Inflammatory macrophage treated with lipopolysaccharide for 4 hours (primary cell): ENCODE measurements at places on chromosomes 13 and 19.
A peak's percentile ranks its signal among the peaks of the same experiment; 100 is the strongest.

DNA sequence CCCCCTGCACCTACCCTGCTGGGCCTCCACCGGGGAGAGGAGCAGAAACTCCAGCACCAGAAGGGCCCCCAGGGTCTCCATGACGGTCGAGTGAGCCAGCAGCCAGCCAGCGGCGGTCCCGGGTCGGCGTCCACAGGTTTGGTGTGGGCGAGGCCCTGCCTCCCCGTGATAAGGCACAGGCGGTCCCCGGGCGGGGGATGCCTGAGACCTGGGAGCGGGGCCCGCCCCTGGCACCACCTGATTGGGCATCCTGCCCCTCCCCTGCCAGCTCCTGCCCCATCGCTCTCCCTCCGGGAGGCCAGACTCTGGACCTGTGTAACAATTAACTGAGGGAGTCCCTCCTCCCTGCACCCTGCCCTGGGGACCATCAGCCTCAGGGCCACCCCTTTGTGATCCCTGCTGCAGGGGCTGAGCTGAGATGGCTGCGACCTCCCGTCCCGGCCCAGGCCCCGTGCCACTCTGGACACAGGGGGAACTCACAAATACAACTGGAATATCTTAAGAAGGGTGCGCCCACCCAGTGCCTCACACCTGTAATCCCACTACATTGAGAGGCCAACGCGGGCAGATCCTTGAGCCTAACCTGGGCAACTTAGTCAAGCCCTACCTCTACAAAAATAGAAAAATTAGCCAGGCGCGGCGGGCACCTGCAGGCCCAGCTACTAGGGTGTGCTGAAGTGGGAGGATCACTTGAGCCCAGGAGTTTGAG lies at the start of gene SMIM24:
TSS of gene SMIM24 (minus strand) at position 143 of the 709 bp plus-strand sequence. CDS start at position 81, 62 bp downstream.
- no peak for DNase-seq

GRCh38 chr13:72041165-72041564 lies 174.2 kb upstream of the DACH1 start:
- DNase-seq = no peak

DNA sequence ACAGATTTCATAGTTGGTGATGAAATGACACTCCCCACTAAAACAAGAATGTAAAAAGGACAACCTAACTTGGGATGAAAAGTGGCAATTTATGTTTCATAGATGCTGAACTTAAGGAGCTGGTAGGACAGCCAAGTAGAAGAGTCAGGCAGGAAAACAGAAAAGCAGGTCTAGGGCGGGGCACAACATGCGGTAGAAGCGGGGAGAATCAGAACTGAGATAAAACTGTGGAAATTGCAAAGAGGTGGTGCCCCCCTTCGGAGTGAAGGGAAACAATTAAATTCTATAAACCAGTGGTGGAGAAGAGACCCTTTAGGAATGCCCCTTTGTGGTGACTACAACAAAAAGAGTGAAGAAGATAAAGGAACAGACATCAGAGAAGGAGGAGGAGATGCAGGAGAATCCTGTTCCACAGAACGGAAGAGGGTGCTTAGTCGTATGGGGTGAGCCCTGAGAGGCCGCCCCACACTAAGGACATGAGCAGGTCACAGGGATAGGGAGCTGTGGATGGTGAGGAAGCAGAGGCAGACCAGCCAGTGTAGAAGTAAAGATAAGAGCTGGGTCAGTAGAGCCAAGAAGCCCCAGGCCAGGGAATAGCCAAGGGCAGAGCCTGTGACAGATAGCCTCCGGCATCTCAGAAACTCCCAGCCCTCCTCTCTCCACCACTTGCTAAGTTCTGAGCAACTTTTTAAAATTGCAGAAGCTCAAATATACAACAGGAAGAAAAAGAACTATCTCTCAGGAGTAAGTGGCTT lies 100.3 kb upstream of the DOCK9 start:
- DNase-seq = no peak

DNA sequence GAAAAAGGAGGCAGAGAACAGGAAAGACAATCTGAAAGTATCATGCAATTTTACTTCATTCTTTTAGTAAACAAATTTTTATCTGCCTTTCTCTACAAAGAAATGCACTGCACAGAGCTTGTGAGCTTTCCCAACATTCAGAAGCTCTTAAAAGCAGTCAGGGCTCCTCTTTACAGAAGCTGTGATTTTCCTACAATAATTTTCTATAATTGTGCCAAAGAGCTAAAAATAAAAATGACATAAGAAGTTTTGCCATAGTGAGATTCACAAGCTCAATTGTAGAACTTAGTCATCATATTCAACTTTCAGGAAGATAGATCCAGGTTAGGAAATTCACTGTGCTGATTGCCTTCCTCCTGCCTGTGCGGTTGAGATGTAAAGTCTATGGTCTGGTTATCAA lies 341.4 kb downstream of the PCDH9 start:
- no peak for DNase-seq

- peak; percentile 76 for DNase-seq
Observed at GRCh38 chr19:1025960-1026782, at the start of gene CNN2. Gene CNN2 (plus strand): TSS chr19:1026608. CDS start chr19:1026662, 54 bp downstream.

- no peak for DNase-seq
Observed at GRCh38 chr19:6501740-6502648, at the start of gene TUBB4A. Gene TUBB4A (minus strand): TSS chr19:6502309. CDS start chr19:6502212, 97 bp downstream.

DNA sequence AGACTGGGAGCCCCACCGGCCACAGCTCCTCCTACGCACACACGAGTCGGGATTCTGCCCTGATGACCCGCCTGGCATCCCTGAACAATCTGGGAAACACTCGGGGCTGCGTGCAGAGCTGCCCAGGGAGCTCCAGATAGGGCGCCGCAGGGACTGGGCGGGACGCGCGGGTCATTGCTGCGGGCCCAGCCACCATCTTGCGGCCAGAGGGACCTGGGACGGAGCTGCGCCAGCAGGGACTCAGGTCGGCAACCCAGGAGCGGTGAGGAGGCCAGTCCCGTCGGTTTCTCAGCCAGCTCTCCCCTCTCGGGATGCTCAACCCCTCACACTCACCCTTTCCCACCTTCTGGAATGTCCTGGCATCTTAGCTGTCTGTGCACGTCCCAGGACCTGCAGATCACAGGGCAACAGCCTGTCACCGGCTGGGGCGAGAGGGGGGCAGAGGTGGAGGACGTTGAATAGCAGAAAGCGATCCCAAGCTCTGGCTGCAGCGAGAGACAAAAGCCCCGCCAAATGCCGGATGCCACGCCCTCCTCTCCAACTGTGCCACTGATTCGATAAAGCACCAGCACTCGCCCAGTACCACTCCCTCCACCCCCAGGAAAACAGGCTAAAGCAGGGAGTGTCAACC lies 20.4 kb upstream of the ZNF91 start:
- DNase-seq = no peak

DNA sequence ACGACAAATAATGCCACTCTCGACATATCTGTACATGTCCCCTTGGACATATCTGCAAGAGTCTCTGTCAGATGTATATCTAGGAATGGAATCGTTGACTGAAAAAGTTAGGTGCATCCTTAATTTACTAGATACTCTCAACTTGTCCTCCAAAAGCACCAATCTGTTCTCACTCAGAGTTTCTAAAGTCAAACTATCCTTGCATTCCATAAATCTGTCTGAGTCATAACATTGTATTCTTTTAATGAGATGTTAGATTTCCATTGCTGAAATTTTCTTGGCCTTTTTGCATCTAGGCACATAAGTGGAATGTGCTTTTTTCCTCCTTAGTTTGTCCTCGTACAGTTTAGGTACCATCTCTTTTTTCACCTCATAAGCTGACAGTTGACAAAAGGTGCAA lies 139.8 kb downstream of the PTPRS start:
- DNase-seq = no peak

DNA sequence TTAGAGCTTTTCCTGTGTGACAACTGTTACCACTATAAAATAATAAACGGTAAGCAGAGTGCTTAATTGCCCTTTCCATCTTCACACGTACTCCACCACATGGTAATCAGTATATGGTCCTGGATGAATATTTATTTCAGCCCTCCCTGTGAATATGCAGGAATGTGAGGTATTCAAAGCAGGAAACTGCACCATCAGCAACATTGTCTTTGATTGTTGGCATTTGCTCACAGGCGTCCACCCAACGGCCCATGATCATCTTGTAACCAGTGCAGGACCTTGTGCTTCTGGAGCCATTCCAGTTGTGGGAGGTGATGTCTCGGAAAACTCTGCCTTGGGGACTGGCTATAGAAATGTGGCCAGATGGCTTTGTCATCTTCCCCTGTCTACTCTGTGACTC lies 132.6 kb downstream of the COG6 start:
- no peak for DNase-seq

DNA sequence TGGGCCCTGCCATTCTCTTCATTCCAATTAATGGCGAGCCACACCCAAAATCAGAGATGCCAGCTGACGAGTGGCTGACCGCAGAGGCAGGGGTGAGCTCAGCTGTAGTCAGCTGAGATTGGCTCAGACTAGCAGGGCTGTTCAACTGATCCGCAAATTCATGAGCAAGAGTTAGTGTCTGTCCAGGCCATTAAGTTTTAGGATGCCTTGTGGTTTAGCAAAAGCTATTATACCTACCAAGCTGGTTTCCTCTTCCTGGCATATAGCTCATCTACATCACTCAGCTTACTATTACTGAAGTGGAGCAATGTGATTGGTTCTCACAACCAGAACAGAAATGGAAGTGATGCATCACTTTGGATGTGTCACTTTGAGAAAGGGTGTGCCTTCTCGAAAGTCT lies 148.7 kb downstream of the NALCN start:
- DNase-seq = no peak
